ENCODE measurements at places on chromosomes 16 and 17.
A peak's percentile ranks its signal among the peaks of the same experiment; 100 is the strongest.

- H3K4me3 ChIP-seq = no peak overlapping the region
- H3K36me3 ChIP-seq = peaks cover 12% of the 10 kb centered on the region
- peak; percentile 26 for DNase-seq
- H3K27me3 ChIP-seq = no peaks in the 10 kb centered on the region
- no peaks in the 10 kb centered on the region for H3K4me1 ChIP-seq
Measured at GRCh38 chr16:22346483-22346882, 27.9 kb downstream of the CDR2 start.

DNA sequence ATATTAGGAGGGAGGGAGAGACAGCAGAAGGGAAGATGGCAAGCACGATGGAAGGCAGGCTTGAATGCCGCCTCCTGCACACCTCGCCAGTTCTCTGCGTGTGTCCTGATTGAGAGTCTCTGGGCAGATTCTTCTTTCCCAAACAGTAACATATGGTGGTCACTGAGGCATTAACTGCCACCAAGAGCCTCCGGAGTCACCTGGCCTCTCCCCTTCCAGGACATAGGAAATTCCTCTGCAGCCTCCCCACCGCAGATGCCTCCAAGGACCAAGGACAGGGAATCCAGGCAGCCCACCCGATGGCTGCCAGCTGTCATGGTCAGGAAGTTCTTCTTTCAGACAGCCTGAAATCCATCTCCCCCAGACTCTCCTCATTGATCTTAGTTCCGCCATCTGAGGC is 149.3 kb downstream of the ENGASE start:
- H3K27me3 ChIP-seq = no peaks in the 10 kb centered on the region
- no peaks in the 10 kb centered on the region for H3K4me1 ChIP-seq
- no peak overlapping the region for H3K4me3 ChIP-seq
- H3K27ac ChIP-seq = no peak overlapping the region
- H3K36me3 ChIP-seq = no peaks in the 10 kb centered on the region

GRCh38 chr16:73190256-73190655 is 142.3 kb upstream of the ZFHX3 start:
- H3K4me3 ChIP-seq = no peak overlapping the region
- no peaks in the 10 kb centered on the region for H3K4me1 ChIP-seq
- DNase-seq = no peak

DNA sequence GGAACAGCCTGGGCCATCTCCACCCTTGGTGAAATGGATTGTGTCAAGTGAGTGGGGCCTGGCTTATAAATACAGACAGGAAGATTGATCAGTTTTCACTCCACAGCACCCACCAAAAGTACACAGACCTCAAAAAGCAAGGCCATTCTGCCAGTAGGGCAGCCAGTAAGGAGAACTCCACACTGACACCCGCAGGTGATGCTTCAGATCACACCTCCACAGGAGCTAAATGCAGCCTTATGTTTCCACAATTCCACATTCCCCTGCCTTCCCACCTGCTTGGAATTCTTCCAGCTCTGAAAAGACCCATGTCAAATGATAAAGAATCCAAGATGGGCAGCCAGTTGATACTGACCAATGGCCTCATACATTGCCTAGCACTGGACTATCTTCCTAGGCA is 191.1 kb downstream of the ZFHX3 start:
- no peaks in the 10 kb centered on the region for H3K27me3 ChIP-seq
- H3K36me3 ChIP-seq = no peaks in the 10 kb centered on the region
- H3K27ac ChIP-seq = no peak overlapping the region
- DNase-seq = peak; percentile 54

DNA sequence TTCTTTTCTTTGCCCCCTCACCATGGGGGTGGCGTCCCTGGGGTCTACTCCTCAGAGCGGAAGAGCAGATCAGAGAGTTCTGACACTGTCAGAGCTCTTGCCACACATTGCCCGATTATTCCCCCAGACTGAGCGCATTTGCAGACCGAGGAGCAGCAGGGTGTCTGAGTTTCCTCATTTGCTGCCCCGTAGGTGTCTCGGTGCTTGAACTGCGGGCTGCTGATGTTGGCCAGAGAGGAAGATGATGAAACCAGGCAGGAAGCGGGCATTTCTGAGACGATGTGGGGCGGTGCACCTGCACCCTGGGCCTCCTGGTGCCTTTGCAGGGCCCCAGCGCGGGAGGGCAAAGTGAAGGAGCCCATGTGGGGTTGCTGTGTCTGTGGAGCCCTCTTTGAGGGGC is 55.2 kb downstream of the ARSG start:
- no peak for DNase-seq
- H3K4me3 ChIP-seq = no peak overlapping the region
- no peak overlapping the region for H3K27ac ChIP-seq

GRCh38 chr16:84780544-84781376 is 39.0 kb upstream of the CRISPLD2 start:
- H3K4me1 ChIP-seq = no peaks in the 10 kb centered on the region
- H3K36me3 ChIP-seq = peaks cover 10% of the 10 kb centered on the region
- no peak overlapping the region for H3K4me3 ChIP-seq
- H3K27ac ChIP-seq = no peak overlapping the region
- peak; percentile 31 for DNase-seq

DNA sequence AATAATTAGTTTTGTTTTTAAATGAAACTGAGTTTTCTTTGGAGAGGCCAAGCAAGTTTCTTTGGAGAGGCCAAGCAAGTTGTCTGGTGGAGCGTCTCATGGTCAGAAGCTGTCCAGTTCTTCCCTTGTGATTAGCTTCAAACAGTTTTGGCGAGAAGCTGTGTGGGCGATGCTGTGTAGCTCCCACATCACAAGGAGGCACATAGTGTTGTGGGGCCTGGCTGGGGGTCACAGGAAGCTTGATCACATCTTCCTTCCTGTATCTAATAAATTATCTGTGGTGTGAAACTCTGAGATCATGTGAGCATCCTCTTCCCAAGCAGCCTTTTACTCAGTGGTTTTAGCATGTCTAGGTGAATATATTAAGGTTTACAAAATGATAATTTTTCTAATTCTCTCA is 33.9 kb downstream of the SPECC1 start:
- no peaks in the 10 kb centered on the region for H3K4me1 ChIP-seq
- H3K36me3 ChIP-seq = no peaks in the 10 kb centered on the region
- no peaks in the 10 kb centered on the region for H3K27me3 ChIP-seq
- H3K27ac ChIP-seq = no peak overlapping the region
- no peak for DNase-seq
- H3K4me3 ChIP-seq = no peak overlapping the region

GRCh38 chr16:70778901-70779309 is 22.1 kb downstream of the VAC14 start:
- H3K27ac ChIP-seq = no peak overlapping the region
- H3K36me3 ChIP-seq = peaks cover 7% of the 10 kb centered on the region
- H3K4me1 ChIP-seq = no peaks in the 10 kb centered on the region
- DNase-seq = peak; percentile 87
- no peaks in the 10 kb centered on the region for H3K27me3 ChIP-seq

- no peaks in the 10 kb centered on the region for H3K27me3 ChIP-seq
- no peaks in the 10 kb centered on the region for H3K4me1 ChIP-seq
- H3K27ac ChIP-seq = no peak overlapping the region
Measured at GRCh38 chr17:72560303-72561247, 439.8 kb downstream of the SOX9 start.

DNA sequence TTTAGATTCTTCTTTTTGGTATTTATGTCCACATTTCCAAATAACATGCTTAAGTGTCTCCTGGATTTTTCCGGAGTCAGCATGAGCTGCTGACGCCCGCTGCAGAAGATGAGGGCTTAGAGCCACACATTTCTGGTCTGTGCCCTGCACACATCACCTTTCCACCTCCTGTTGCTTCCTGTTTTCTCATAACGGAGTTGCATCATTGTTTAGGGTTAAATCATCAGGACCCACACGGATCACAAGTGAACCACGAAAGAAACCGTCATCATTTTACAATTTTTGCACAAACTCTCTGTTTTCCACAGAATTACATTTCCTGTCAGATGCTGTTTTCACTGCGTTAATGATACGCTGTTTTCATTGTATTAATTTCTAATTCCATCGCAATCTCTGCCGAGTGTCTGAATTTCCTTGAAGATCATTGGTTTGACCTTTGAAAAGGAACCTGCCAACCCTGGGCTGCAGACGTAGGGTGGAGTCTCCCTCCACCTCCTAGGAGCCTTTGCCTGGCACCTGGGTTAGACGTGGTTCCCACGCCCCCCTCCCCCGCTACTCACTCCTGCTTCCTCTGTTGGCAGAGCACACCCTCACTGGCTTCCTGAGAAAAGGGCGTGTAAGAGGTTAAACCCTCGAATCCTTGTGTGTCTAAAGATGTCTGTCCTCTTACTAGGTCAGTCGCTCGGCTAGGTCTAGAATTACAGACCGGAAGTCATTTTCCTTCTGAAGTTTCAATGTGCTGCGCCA is 68.2 kb downstream of the RNF213 start:
- no peak overlapping the region for H3K4me3 ChIP-seq
- H3K27ac ChIP-seq = no peak overlapping the region
- H3K36me3 ChIP-seq = peaks cover 3% of the 10 kb centered on the region

GRCh38 chr16:50146479-50147435 is 6.3 kb upstream of the TENT4B start:
- H3K4me3 ChIP-seq = no peak overlapping the region
- H3K27ac ChIP-seq = no peak overlapping the region
- DNase-seq = no peak
- H3K36me3 ChIP-seq = no peaks in the 10 kb centered on the region
- H3K4me1 ChIP-seq = no peaks in the 10 kb centered on the region

GRCh38 chr16:1048442-1049112 is 24.0 kb upstream of the SSTR5 start:
- peak; percentile 83 for DNase-seq
- H3K4me1 ChIP-seq = no peaks in the 10 kb centered on the region
- no peaks in the 10 kb centered on the region for H3K27me3 ChIP-seq
- no peak overlapping the region for H3K27ac ChIP-seq

- no peak overlapping the region for H3K27ac ChIP-seq
- no peaks in the 10 kb centered on the region for H3K36me3 ChIP-seq
- H3K4me1 ChIP-seq = no peaks in the 10 kb centered on the region
- DNase-seq = no peak
Measured at GRCh38 chr17:60269417-60269816, 119.6 kb downstream of the CA4 start.

Data from mesendoderm (in vitro differentiated cells).